ENCODE measurements at places on chromosomes 5 and 9. TPM values are rescaled to one million over a fixed set of nuclear protein-coding genes. Genes with fewer than 3 reads are reported as not detected.

ZBTB26 gene
- 3.5 TPM for total RNA-seq

NIPAL4 gene
- total RNA-seq, result not detected

IL3 gene
- not detected for total RNA-seq

ADAMTS12 gene
- total RNA-seq, result 1.2 TPM

MAST4 gene
- 14.2 TPM for total RNA-seq

RFESD gene
- 1.2 TPM for total RNA-seq

ANGPTL2 gene
- total RNA-seq, result 7.7 TPM

CCNO gene
- under 0.01 TPM for total RNA-seq

CD72 gene
- 0.13 TPM for total RNA-seq

WNT8A gene
- total RNA-seq, result not detected

RETREG1 gene
- not detected for total RNA-seq

GNA14 gene
- total RNA-seq, result 72.2 TPM

FOXE1 gene
- not detected for total RNA-seq

CBY3 gene
- total RNA-seq, result not detected

ERBIN gene
- 46.7 TPM for total RNA-seq

IFNA13 gene
- not detected for total RNA-seq

PFN3 gene
- not detected for total RNA-seq

ZNF618 gene
- total RNA-seq, result 6.8 TPM

ADGRD2 gene
- not detected for total RNA-seq

DDX4 gene
- total RNA-seq, result not detected

PTPRD gene
- 1.8 TPM for total RNA-seq

FNBP1 gene
- 37.4 TPM for total RNA-seq

CA9 gene
- total RNA-seq, result 0.13 TPM

NTNG2 gene
- 0.77 TPM for total RNA-seq

OTP gene
- not detected for total RNA-seq

ZDHHC11B gene
- not detected for total RNA-seq

RBM22 gene
- 18.8 TPM for total RNA-seq

PCDHB2 gene
- total RNA-seq, result 0.39 TPM

ELAVL2 gene
- 0.25 TPM for total RNA-seq

SUSD3 gene
- total RNA-seq, result not detected

PCDHB3 gene
- total RNA-seq, result 1.1 TPM

ZNF879 gene
- 2.6 TPM for total RNA-seq

ASPN gene
- not detected for total RNA-seq

UGT3A1 gene
- total RNA-seq, result not detected

ZNF782 gene
- 3.0 TPM for total RNA-seq

RGS3 gene
- total RNA-seq, result 185 TPM

GBGT1 gene
- 21.3 TPM for total RNA-seq

WDR36 gene
- 37.0 TPM for total RNA-seq

HEMGN gene
- total RNA-seq, result not detected

RAB3C gene
- total RNA-seq, result 0.38 TPM

ACTL7B gene
- total RNA-seq, result not detected

CCDC180 gene
- total RNA-seq, result 0.51 TPM

FST gene
- 19.6 TPM for total RNA-seq

Measured in dermis microvascular lymphatic vessel endothelial cell (primary cell).